Activated T-helper 17 cell treated with anti-CD3 and anti-CD28 coated beads, Interleukin-2, amount 50 U/mL, for 72 hours (primary cell): ENCODE measurements at places on chromosomes 4 and X.
A peak's percentile ranks its signal among the peaks of the same experiment; 100 is the strongest.

DNA sequence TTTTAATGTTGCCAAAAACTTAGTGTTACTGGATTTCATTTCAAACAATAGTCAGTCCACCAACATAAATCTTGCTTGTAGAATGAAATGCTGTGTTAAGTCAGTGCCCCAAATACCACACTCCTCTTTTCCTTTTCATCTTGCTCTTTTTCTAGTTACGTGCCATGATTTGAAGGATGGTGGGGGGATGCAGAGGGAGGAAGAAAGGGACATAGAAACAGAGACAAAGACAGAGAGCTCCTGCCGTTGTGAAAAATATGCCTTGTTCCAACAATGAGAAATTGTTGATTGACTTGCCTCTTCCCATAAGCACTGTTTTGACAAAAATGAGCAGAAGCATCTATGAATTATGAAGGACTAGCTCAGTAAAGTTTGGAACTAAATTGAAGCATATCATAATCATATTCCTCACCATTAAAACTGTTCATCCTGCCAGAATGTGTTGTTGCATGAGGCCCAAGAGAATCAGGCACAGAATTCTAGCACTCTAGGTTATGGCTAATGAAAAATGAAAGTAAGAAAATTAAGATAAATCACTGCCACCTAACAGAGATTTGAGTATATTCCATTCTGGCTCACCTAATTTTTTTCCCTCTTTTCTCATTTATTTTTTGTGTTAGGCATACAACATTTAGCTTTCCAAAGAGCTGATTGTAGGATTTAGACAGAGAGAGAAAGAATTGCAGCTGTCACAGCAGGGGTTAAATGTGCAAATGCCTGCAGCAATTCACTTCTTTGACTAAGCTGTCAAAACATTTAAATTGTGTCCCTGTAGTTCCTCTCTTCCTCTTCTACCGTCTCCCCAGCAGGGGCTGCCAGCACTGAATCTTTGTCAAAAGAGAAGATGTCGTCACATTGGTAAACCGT, 111.6 kb upstream of the PTPN13 start:
- no peaks in the 10 kb centered on the region for H3K27me3 ChIP-seq
- no peaks in the 10 kb centered on the region for H3K36me3 ChIP-seq
- no peak for ATAC-seq
- no peak overlapping the region for H3K4me3 ChIP-seq
- H3K27ac ChIP-seq = no peak overlapping the region
- no peaks in the 10 kb centered on the region for H3K4me1 ChIP-seq

DNA sequence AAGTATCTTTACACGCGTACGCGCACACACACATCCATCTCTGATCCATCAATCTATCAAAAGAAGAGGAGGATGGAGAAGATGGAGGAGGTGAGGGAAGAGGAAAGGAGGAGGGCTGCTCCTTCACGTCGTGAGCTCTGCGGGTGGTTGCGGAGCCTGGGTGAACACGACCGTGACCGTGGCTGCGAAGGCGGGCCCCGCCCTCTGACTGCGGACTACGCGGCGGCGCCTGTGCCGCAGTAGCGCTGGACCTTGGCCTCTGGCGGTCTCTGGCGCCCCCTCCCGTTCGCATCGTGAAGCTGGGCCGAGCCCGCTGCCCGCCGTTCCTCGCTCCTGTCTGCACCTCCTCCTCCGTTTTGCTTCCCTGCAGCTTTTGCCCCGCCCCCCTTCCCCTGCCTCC, 37.7 kb upstream of the ARAF start:
- peak overlapping the region; percentile 78 for H3K4me3 ChIP-seq
- no peak overlapping the region for H3K27ac ChIP-seq
- ATAC-seq = peak; percentile 99

DNA sequence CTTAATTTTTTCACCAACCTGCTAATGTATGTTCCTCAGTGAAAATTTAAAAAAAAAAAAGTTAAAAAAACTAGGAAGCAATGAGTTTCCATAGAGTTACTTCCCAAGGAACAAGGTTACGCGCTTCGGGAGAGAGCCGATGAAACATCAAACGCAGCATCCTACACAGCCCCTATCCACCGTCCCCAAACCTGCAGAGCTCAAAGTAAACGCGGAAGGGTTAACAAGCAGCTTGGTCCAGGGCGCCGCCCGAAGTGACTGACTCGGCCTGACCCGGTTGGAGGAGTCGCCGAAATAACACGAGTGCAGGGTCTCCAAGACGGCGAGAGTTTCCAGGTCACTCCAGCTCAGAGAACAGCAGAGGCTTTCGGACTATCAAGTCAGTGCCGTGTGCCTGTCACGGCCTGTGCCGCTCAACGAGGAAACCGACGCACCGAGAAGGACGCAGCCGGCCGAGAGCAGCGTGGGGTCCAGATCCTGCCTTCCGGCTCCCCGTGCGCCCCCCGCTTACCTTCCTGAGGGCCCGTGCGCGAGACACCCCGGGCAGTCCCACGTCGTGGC, 512 bp downstream of the NOP14 start:
- H3K4me3 ChIP-seq = peak overlapping the region; percentile 88
- H3K4me1 ChIP-seq = peaks cover 27% of the 10 kb centered on the region
- peak; percentile 23 for ATAC-seq

DNA sequence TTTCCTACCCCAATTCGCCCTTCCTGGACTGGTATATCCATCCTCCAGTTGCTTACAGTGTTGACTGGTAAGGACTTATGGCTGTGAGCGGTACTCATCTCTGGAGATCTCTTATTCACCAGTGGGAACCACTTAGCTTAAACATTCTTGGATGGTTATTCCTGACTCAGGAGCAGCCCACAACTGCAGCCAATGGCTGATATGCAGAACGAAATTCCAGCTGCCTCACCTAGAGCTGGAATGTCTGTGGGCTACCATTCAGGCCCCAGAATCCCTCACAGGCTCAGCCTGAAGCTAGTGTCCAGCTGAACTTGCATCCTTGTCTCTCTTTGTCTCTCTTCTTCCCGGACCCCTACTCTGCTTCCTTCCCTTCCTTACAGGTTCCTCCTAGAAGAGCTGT, 138.9 kb upstream of the SMIM31 start:
- H3K4me1 ChIP-seq = no peaks in the 10 kb centered on the region
- H3K27ac ChIP-seq = no peak overlapping the region
- H3K4me3 ChIP-seq = no peak overlapping the region
- H3K36me3 ChIP-seq = no peaks in the 10 kb centered on the region

- no peaks in the 10 kb centered on the region for H3K4me1 ChIP-seq
- no peak for ATAC-seq
- H3K4me3 ChIP-seq = no peak overlapping the region
- H3K36me3 ChIP-seq = no peaks in the 10 kb centered on the region
- H3K27ac ChIP-seq = no peak overlapping the region
Measured at GRCh38 chrX:150162141-150162540, 201.0 kb upstream of the MAMLD1 start.

GRCh38 chr4:87465739-87466366, 43.5 kb downstream of the NUDT9 start:
- ATAC-seq = no peak
- no peak overlapping the region for H3K4me3 ChIP-seq
- peaks cover 4% of the 10 kb centered on the region for H3K4me1 ChIP-seq
- H3K27me3 ChIP-seq = no peaks in the 10 kb centered on the region
- H3K36me3 ChIP-seq = no peaks in the 10 kb centered on the region
- H3K27ac ChIP-seq = no peak overlapping the region
